ENCODE measurements at places on chromosomes 3 and 15. TPM values are rescaled to one million over a fixed set of nuclear protein-coding genes. Genes with fewer than 3 reads are reported as not detected.

- DNase-seq, result no peak
Measured at GRCh38 chr3:100730524-100730923, 21.2 kb downstream of the TFG start.

- DNase-seq, result no peak
Measured at GRCh38 chr3:143654906-143655305, 193.4 kb downstream of the SLC9A9 start.

GRCh38 chr3:163664466-163664865 lies 1413.8 kb downstream of the SI start:
- DNase-seq, result no peak

GRCh38 chr15:80567721-80568157 lies 127.4 kb upstream of the ABHD17C start:
- DNase-seq, result no peak

DNA sequence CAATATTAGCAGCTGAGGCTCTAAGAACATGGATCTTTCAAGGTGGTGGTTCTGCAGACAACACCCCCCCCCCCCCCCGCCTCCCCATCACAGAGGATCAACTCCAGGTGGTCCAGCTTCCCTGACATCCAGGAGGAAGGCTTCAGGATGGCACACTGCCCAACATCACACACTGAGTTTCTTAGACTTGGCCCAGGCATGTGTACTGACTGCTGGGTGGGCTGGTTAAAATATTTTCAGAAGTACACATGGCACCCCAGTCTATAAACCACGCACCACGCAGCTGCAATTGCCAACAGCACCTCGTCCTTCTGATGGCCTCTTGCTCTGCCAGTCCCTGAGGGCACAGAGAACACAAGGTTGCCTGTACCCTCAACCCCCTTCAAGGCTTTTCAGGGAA lies 22.1 kb downstream of the SRPRB start:
- DNase-seq, result no peak

GRCh38 chr3:112425858-112426750 lies 73.2 kb downstream of the BTLA start:
- DNase-seq, result no peak

DNA sequence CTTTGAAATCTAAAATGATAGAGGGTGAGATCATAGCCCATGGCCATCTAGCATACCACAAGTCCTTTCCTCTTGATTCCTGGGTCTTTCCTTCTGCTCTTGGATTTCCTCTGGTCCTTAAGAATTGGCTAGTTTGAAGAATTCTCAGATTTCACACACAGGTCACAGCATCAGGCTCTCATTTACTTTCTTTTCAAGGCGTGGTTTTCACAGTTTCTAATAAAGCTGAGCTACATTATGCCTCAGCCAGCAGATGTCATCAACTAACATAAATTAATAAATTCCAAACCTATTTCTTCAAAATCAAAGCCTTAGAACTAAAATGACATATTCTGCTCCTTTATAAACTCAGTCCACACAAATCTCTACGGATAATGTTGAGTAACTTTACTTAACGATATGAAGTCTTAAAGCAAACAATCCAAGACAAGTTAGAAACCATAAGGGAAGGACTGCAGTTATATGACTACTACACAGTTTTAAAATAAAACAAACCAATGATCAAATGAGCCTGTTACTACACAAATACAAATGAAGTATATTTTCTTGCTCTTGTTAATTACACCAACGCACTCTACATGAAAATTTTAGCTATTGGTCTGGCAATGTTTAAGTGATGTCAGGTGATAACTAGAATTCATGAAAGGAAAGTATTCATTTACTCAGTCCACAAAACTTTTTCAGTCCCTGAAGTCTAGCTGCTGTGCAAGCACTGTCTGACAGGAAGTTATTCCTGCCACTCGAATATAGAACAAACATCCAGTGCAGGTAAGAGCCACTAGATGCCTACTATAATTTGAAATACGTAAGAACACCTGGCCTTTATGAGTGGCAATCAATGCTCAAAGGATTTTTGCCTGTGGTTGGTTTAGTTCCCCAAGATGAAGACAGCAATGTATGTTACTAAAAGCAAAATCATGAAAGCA lies 9.2 kb downstream of the CCDC14 start:
- DNase-seq, result no peak

GRCh38 chr3:104916971-104917370 lies 449.7 kb upstream of the ALCAM start:
- DNase-seq, result no peak

DNA sequence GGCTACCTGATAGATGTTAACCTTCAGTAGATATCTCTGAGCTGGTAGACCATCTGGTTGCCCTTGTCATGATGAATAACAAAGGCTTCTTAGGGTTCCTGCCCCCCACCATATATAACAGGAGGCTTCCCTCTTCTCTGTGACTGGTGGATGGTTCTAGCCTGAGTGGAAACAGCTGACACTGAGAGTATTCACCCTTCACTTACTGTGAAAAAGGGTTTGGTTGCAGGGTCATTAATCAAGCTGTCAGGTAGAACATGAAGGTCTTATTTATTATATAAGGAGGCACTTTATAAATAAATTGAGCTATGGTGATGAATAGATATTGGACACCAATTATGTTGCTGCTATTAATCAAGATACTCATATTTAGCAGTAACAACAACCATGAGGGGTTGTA lies 58.6 kb downstream of the CACNA2D3 start:
- no peak for DNase-seq

DNA sequence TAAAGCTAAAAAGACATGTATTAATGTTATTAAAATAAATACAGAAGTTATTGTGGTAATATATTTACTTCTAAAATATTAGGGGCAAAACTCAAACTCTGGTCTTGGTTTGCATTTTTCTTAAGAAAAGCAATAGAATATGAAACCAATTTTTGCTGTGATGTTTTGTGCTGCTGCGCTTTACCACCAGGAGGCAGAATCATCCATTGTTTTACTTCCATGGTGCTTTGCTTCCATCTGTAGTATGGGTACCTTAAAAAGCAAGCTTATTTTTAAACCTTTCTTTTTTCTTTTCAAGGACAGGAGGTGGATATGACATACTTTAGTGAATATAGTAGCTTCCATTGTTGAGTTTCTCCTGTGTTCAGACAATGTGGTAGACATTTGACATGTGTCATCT lies 46.6 kb upstream of the MRPL3 start:
- DNase-seq, result no peak

DNA sequence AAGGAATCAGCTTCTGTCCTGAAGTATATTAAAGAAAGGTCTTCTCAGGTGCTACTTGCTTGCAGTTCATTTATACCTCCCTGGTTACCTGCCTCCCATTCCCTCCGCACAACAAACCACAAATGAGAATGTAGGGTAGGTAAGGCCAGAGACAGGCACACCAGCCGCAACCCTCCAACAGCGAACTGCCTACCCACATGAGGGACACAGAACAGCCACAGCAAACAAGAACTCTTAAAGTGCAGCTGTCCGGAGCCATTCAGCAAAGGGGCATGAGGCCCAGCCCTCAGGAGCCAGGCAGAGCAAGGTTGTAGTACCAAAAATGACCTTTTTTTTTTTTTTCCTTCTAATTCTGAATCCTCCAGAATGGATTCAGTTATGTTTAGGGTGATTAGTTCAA lies 52.4 kb downstream of the SPSB4 start:
- no peak for DNase-seq

GRCh38 chr3:168709073-168709472 lies 613.3 kb upstream of the GOLIM4 start:
- DNase-seq, result no peak

- no peak for DNase-seq
Measured at GRCh38 chr3:58979840-58980239, 70.0 kb downstream of the CFAP20DC start.

DNA sequence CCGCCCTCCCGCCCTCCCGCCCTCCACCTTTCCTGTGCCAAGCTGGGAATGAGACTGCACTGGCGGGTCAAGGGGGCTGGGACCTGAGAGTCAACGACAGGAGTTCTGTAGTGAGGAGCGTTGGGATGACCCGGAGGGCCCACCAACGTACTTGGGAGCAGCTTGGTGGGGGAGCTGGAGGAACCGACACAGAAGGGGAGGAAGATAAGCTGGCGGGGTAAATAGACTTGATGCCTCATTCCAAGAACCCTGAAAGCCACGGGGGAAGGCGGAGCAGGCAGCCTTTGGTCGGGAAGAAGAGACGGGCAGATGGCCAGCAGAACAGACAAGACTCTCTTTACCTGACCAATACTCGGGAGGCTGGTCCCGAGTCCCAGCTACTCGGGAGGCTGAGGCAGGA lies 277 bp downstream of the FMN1 start:
- no peak for DNase-seq

- DNase-seq, result no peak
Measured at GRCh38 chr3:129031476-129032215, 28.9 kb upstream of the GP9 start.

DNA sequence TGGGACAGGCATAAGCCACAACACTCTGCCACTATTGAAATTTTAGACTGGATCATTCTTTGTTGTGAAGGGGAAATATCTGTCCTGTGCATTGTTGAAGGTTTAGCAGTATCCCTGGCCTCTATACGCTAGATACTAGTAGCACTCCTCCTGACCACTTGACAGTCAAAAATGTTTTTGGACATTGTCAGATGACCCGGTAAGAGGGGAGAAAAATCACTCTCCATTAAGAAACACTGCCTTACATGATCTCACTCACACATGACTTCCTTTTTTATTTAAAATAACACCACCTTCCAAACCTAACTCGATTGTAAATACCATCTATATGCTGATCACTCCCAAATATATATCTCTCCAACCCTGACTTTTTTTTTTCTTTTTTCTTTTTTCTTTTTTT lies 15.3 kb upstream of the HLTF start:
- DNase-seq, result no peak

DNA sequence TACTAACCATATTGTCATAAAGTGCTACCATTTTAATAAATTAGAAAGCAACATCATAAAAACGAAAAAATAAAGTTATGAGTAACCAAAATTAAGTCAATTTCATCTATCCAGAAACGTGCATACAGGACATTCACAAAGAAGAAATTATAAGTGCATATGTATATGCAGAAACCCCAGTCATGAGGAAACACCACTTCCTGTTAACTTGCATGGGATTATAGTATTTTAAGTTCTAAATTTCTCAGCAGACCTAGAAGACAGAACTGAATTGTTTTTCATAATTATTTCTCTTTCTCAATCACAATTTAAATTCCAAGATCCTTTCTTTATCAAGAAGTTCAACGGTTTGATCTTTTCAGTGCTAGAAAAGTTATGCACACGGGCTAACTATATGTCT lies 1.4 kb upstream of the KBTBD8 start:
- DNase-seq, result no peak

DNA sequence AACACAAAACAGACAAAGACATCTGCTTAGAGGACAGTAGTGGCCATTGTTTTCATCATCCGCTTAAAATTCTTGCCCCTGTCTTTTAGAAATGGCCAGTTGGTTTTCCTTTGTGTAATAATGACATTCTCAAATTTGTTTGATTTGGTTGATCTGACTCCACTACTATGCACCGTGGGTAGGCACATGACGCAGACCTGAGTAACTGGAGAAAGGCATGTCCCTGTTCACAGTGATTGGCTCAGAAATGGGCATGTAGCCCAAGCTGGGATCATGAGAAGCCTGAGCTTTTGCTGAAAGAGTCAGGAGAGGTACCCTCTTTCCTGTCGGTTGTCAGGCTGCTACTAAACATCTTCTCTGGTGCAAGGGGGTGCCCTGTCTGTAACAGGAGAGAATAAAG lies 36.6 kb upstream of the MAGI1 start:
- no peak for DNase-seq

- DNase-seq, result no peak
Measured at GRCh38 chr15:58551764-58552504, 120.1 kb downstream of the LIPC start.

- DNase-seq, result no peak
Measured at GRCh38 chr3:76039431-76039830, 254.1 kb upstream of the ZNF717 start.

DNA sequence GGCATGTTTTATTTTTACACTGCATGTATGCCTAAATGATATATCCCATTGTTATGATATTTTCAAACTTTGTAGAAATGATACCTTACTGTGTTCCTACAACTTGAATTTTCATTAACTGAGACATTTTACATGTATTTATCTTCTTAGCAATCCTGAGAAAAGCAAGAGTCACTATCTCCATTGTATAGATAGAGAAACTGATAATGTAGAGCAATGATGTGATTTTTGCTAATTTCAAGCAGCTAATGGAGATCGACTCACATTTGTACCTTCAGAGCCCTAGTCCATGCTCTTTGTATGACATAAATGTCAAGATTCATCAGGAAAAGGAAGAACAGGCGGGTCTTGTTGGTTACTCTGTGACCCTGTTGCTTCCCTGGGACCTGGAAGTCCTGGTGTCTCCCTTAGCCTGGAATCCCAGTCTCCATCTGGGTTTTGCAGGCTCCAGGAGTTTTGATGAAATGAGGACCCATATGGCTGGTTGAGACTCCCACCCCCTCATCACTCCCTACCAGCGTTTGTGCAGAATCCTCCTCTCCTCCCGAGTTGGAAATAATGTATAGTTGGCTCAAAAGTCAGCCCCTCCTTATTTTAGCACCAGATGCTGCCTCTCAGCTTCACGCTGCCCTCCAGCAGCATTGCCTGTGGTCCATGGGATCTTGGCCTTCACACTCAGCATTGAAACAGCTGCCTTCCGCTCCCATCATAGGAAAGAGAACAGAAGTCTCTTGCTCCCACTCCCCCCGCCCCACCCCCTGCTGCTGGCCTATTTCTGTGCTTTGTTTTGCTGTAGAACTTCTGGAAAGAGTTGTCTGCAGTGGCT lies 67.1 kb downstream of the APBA2 start:
- DNase-seq, result no peak

- DNase-seq, result no peak
Measured at GRCh38 chr3:33277193-33277882, at the start of gene FBXL2. Gene FBXL2 (plus strand): TSS chr3:33277442. CDS start chr3:33277513, 71 bp downstream.

GRCh38 chr3:171186383-171186782 lies 159.9 kb upstream of the SLC2A2 start:
- no peak for DNase-seq

DNA sequence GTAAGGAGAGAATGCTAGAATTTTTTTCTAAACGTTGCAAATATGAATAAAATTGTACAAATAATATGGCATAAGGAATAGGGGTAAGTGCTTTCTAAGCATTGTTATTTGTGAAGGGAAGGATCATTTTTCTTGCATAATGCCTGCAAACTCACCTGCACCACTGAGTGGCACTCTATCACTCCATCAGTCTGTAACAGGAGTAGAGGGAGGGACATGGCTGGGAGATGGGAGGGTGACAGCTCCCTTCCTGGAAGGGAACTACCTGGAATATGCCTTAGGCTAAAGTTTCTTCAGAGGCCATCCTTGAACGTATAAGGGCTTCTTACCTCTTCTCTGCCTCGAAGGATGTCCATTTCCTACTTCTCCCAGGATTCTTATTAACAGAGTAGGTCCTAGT lies 3.0 kb downstream of the NAALADL2 start:
- no peak for DNase-seq

Gene ILDR1
- not detected for total RNA-seq

Gene GOLGA6L7
- total RNA-seq, result not detected

Gene RARB
- total RNA-seq, result not detected

Gene TGM4
- total RNA-seq, result not detected

Gene IFT122
- total RNA-seq, result 16.5 TPM

Gene ITPKA
- 0.44 TPM for total RNA-seq

Gene NDN
- total RNA-seq, result 1.2 TPM

Gene BCHE
- total RNA-seq, result not detected

Gene SLTM
- 111 TPM for total RNA-seq

Gene SUMF1
- 13.0 TPM for total RNA-seq

Gene TMEM158
- 0.13 TPM for total RNA-seq

Data from CD8-positive, alpha-beta memory T cell (primary cell).